ENCODE measurements at places on chromosomes 12 and 14.

DNA sequence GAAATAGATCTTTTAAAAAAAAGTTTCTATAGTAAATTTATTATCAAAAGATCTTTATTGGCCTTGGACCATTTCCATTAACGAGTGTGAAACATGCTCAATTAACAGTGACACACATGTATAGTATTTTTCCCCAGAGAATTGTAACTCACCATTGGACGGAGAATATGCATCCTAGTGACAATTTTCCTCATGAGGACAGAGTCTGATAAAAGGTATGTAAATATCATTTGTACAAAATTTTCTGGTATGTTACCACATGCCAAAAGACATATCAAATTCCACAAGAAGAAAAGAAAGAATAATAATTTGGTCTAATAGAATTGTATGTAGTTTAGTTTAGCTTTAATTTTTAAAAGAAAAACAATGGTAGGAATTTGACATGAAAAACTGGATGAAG is 1096.0 kb upstream of the FLRT2 start:
- DNase-seq, result no peak

- DNase-seq, result no peak
Observed at GRCh38 chr12:1912580-1913376, 5.7 kb downstream of the CACNA2D4 start.

DNA sequence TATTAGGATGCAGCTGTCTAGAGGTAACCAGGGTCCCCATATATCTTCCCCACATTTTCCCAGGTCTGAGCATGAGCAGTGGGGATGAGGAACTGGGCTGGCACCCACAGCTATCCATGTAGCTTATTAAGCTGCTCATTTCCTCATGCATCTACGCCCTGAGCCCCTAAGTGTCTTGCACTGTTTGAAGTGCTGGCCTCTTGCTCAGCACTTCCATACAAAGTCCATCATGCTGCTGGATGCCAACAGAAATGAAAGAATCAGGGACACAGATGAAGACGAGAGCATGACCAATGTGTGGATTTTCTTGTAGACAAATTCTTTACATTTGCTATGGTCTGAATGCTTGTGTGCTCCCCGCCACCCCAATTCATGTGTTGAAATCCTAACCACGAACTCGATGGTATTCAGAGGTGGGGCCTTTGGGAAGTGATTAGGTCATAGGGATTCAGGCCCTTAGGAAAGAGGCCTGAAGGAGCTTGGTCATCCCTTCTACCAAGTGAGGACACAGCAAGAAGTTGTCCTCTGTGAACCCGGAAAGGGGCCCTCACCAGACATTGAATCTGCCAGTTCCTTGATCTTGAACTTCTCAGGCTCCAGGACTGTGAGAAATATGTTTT is 54.5 kb downstream of the C12orf75 start:
- DNase-seq, result no peak

GRCh38 chr12:91561301-91561957 is 378.8 kb upstream of the DCN start:
- no peak for DNase-seq

- DNase-seq, result peak; percentile 92
Observed at GRCh38 chr14:68210729-68211299, 391.2 kb downstream of the RAD51B start.

DNA sequence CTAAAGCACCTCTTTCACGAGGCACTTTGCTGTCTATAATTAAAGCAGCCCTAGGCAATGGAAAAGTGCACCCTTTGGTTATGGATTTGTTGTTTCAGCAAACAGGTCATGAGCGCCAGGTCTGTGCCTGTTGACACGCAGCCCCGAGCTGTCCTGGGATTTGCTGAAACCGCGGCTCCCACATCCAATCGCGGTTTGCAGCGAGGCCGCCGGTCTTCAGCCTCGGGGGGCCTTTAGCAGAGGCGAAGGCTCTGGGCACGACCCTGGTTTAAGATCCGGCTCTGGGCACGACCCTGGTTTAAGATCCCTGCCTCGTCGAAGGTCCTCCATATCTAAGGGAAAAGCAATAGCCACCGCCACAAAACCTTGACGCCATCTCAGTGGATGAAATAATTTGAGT is 79.2 kb downstream of the GLT1D1 start:
- no peak for DNase-seq

GRCh38 chr12:104656921-104657320 is 200.2 kb downstream of the CHST11 start:
- DNase-seq, result peak; percentile 36

GRCh38 chr14:41298328-41298690 is 308.4 kb upstream of the LRFN5 start:
- DNase-seq, result no peak

GRCh38 chr12:47884501-47884900 is 20.3 kb downstream of the VDR start:
- no peak for DNase-seq

DNA sequence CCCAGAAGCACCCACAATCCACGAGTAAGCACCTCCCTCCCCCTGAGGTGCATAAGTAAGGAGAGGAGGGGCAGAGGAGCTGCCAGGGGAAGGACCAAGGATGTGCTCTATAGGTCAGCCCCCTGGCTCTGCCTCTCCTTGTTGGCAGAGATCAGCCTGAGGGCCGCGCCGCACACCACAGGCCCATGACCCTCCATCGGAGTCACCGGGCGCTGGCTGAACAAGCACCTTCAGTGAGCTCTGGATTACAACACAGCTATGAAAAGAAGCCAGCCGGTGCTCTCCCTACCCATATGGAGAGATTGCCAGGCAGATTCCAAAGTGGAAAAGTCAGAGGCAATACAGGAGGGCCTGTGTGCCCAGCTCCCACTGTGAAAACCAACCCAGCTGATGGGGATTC is 257.3 kb downstream of the GLT1D1 start:
- DNase-seq, result no peak

DNA sequence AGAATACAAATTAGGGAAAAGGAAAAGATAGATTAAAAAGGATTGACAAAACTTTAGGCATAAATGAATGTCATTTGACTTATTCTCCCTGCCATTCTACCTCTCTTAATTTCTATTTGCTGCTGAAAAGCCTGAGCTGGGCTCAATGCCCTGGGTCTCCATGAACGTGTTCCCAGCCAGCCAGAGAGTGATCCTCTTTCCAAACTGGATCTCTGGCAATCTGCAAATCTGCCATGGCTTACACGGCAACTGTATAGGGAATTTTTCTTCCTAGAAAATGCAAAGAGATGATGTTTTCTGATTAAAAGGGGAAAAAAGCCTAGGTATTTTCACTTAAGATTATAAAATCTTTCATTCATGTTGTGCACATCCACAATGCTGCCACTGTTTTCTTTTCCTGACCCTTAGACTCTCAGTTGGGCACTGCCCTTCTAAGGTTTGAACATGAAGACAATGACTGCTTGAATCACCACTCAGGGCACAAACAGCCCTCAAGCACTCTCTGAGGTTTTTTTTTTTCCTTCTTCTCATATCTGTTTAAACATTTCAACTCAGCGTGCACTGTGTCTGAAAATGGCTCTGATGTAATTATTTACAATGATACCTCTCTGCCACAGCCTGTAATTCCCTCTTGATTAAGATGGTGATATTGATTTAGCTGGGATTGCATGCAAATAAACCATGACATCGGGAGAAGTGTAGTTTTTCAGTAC is 60.3 kb downstream of the DACT1 start:
- no peak for DNase-seq

DNA sequence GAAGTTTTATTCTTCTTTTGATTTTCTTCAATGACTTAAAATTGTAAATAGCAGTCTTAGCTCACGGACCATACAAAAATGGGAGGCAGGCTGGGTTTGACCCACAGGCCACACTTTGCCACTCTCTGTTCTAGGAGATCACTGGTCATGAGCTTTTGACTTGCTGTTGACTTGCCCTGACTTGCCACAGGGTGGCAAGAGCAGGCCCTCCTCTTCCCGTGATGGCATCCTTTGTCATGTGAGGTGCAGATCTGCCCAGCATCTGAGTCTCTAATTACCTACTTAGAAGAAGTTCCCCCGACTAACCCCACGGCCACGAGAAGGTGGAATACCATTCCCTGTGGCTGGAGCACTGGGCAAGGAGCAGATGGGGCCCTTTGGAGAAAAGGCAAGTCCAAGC is 81.0 kb upstream of the SCAF11 start:
- DNase-seq, result no peak

DNA sequence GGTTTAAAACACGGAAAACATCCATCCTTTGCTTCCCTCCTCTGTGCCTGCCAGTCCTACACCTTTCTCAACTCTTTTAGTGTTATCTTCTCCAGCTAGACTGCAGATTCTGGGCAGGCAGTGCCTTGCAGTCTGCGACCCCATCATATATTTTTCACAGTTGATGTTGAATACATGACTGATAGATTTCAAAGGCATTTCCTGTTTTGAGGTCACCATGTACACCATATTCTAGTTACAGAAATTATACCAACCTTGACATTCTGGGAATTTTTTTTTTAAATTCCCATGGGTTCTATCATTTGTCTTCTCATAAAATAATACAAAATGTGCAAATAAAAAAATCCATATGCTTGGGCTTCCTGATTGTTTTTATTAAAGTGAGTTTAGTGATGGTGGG is 16.6 kb downstream of the SOCS2 start:
- no peak for DNase-seq

- no peak for DNase-seq
Observed at GRCh38 chr12:50088577-50089335, 3.6 kb downstream of the SMARCD1 start.

DNA sequence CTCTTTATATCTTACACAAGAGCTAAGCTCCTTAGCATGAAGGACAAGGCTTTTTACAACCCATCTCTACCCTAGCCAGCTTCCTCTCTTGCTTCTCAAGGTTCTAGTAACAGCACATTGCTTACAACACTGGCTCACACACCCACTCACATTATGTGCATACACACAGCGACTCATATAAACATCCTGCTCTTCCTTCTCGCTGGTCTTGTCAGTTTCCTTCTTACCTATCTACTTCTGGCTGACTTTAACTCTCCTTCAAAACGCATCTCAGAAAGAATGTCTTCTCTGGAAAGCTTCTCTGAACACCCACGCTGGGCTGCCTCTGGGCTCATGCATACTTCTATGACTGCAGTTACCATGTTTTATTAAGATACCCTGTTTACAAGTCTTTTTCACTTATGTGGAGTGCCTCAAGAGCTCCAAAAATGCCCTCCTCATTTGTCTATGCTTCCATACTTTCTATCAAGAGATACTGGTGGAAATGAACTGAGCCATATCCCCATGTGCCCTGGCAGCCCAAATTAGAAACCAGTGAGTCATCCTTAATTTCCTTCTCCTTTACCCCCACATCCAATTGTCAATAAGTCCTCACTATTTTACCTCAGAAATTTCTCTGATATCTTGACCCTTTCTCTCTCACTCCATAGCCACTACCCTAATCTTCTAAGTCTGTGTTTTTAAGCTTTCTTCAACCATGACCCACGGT is 126.9 kb upstream of the KRAS start:
- peak; percentile 63 for DNase-seq

DNA sequence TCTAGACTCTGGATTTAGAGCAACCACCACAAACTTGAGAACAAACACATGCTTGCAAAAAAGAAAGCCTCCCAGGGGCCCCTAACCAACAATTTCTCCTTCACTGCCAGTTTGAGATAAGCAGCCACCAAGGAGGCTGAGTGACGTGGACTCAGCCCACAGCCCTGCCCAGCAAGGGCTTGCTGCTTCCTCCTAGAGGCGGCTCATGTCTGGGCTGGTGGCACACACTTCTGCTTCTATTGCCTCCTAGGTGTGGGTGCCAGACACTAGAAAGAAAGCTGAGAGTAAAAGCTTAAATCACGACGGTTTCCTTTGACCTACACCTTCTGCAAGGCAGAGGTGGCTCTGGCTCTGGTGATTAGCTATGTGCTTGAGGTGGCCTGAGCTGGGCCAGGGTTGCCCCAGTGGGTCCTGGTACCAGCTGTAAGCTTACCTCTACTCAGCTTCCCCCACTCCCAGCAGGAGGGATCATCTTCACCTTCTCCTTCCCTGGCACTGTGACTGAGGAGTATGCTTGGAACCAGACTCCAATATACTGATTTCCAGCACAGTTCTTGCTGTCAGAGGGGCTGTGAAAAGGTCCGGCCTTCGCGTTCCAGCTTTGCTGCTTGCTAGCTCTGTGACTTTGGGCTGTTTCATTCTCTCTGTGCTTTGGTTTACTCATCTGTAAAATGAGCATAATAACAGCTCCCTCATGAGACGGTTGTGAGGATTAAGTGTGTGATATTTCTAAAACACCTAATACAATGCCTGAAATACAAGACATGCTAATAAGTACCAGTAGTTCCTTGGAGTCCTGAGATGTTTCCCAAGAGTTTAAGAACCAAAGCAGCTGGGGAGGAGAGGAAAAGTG is 89.7 kb upstream of the PARP11 start:
- no peak for DNase-seq

DNA sequence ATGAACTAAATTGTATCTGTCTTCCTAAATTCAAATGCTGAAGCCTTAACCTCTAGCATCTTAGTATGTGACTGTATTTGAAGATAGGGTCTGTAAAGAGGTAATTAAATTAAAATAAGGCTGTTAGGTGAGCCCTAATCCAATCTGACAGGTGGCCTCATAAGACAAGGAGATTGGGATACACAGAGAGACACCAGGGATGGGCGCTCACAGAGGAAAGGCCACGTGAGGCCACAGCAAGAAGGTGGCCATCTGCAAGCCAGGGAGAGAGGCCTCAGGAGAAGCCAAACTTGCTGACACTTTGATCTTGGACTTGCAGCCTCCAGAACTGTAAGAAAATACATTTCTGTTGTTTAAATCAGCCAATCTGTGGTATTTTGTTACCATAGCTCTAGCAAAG is 110.6 kb downstream of the GTF2A1 start:
- DNase-seq, result no peak

GRCh38 chr14:90547250-90547649 is 150.4 kb downstream of the CALM1 start:
- no peak for DNase-seq

GRCh38 chr14:37452323-37452722 is 142.7 kb downstream of the FOXA1 start:
- no peak for DNase-seq

- no peak for DNase-seq
Observed at GRCh38 chr12:10027721-10028120, 2.8 kb upstream of the CLEC9A start.

DNA sequence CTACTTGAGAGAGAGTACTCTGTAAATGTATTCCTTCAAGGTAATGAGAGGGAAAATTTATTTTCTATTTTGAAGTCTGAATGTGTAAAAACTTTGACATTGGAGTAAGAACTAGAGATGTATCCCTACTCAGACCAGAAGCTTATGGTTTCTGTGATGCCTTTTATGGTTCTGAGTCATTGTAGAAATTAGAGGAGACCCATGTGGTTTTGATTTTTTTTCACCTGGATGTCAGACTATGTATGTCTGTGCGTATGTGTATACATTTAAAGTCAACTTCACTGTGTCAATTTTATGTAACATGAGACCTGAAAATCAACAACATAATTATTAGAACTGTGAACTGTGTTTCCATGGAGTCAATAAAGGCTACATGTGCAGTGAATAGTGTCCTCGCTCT is 302.0 kb downstream of the TRHDE start:
- DNase-seq, result no peak

GRCh38 chr14:84493779-84494178 is 1036.2 kb upstream of the FLRT2 start:
- DNase-seq, result no peak

DNA sequence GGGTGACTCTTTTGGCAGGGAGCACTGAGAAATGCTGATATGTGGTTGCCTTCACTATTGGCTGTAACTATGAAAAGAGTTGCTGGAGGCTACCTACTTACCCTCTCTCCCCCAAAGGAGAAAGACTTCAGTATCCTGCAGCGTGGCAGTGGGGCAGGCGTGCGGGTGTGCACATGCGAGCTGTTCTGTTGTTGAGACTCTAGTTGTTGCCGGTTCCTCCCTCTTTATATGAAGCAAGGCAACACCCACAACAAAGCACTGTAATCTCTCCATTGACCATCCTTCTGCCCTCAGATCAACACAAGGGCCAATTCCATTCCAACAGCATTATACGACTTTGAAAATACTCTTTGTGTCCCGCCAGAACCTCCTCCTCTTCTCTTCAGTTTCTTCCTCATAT is 259.4 kb downstream of the CACNA1C start:
- no peak for DNase-seq
